ENCODE measurements at places on chromosomes 12 and 14.

- H3K27me3 ChIP-seq = no peaks in the 10 kb centered on the region
- no peak overlapping the region for H3K27ac ChIP-seq
- DNase-seq = no peak
- no peaks in the 10 kb centered on the region for H3K4me1 ChIP-seq
Measured at GRCh38 chr14:67473290-67474082, 15.0 kb downstream of the TMEM229B start.

DNA sequence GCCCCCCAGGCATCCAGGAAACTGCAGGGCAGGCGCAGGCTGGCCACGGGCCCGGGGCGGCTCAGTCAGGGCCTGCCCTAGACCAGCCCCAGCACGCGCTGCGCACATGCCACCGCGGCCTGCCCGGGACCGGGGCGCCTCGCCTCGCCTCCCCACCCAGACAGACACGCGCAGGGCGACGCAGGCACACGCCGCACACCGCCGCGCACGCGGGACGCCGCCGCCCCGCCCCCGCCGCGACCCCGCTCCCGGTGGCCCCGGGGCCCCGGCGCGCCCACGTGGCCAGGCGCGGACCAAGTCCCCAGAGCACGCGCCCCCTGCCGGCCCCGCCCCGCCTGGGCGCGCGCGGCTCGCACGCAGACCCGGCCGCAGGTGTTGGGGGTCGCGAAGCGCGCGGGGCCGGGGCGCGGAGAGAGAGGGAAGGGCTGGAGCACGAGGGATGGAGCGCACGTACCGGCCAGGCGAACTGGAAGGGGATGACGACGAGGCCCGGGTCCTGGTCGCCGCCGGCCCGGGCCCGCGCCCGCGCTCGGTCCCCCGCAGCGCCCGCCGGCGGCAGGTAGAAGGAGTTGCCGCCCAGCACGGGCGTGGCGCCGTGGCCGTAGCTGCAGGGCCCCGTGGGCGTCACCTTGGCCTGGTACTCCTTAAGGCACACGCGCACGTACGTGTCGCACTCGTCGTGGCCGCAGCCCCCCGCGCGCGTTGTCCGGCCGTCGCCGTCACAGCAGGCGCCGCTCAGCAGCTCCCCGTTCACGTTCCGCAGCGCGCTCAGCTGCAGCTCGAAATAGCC, 1.1 kb downstream of the JAG2 start:
- no peak overlapping the region for H3K27ac ChIP-seq
- DNase-seq = no peak
- no peak overlapping the region for H3K4me3 ChIP-seq
- H3K36me3 ChIP-seq = no peaks in the 10 kb centered on the region
- H3K27me3 ChIP-seq = peaks cover 17% of the 10 kb centered on the region
- peaks cover 4% of the 10 kb centered on the region for H3K4me1 ChIP-seq

GRCh38 chr14:101673873-101674272, 87.6 kb upstream of the PPP2R5C start:
- DNase-seq = no peak
- H3K4me3 ChIP-seq = no peak overlapping the region
- H3K27ac ChIP-seq = no peak overlapping the region
- no peaks in the 10 kb centered on the region for H3K36me3 ChIP-seq

GRCh38 chr14:105913861-105914260, 387.5 kb downstream of the TMEM121 start:
- no peaks in the 10 kb centered on the region for H3K27me3 ChIP-seq
- H3K36me3 ChIP-seq = no peaks in the 10 kb centered on the region
- no peak overlapping the region for H3K27ac ChIP-seq
- DNase-seq = no peak

- no peaks in the 10 kb centered on the region for H3K4me1 ChIP-seq
- peak; percentile 39 for DNase-seq
- no peaks in the 10 kb centered on the region for H3K36me3 ChIP-seq
Measured at GRCh38 chr14:67396381-67396970, 15.5 kb downstream of the PLEK2 start.

GRCh38 chr12:124324803-124325705, 30.2 kb downstream of the RFLNA start:
- H3K27me3 ChIP-seq = no peaks in the 10 kb centered on the region
- H3K4me3 ChIP-seq = no peak overlapping the region

- H3K36me3 ChIP-seq = no peaks in the 10 kb centered on the region
- no peaks in the 10 kb centered on the region for H3K27me3 ChIP-seq
- no peaks in the 10 kb centered on the region for H3K4me1 ChIP-seq
- no peak overlapping the region for H3K27ac ChIP-seq
- no peak for DNase-seq
- H3K4me3 ChIP-seq = no peak overlapping the region
Measured at GRCh38 chr12:122990561-122990960, 10.1 kb downstream of the ARL6IP4 start.

DNA sequence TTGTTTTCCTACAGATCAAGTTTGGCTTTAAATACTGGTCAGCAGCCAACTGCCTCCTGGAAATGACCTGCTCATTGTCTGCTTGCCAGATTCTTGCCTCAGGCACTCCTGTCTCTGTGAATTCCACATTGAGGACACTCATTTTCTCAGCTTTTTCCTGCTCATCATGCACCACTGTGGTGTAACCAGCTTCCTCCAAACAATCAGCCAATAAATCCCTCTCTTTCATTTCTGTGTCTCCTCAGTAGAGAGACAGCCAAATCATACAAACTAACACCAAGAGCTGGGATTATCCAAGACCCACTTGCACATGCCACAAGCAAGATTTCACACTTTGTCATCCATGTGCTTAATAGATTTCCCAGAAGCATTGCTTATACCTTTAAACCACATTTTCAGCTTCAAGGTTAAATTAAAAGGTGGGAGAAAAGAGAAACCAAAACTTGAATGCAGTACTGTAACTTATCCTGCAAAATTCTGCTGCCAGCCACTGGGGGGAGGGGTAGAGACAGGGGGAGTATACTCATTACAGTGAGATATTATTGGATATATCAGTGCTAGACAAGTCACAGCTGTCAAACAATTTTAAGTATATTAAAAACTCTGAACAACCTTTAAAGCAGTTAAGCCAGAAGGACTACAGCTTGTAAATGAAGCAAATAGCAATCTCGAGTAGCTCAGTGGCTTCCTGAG, 105.0 kb downstream of the PPP2R5E start:
- no peaks in the 10 kb centered on the region for H3K27me3 ChIP-seq
- H3K4me3 ChIP-seq = peak overlapping the region; percentile 5
- DNase-seq = peak; percentile 96
- no peaks in the 10 kb centered on the region for H3K36me3 ChIP-seq
- H3K27ac ChIP-seq = peak overlapping the region; percentile 13

- peak overlapping the region; percentile 33 for H3K27ac ChIP-seq
- peaks cover 44% of the 10 kb centered on the region for H3K4me1 ChIP-seq
- H3K36me3 ChIP-seq = no peaks in the 10 kb centered on the region
Measured at GRCh38 chr14:104688505-104689108, 811 bp upstream of the INF2 start.

DNA sequence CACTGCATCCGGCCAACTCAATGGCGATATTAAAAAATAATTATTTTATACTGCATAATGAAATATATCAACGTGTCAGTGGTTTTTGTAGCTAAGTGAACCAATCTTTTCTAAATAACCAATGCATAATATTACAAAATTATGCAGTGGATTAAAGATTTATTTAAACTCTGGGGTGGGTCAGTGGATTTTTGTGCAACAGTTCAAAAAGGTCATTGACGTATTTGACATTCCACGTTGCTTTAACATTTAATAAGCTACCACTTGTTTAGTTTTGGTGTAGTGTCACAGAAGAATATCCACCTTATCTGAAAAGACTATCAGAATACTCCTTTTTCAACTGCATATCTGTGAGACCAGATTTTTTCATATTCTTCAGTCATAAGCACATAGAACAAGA, 2.6 kb downstream of the ZC3H14 start:
- no peak overlapping the region for H3K27ac ChIP-seq
- H3K4me1 ChIP-seq = peaks cover 11% of the 10 kb centered on the region
- DNase-seq = no peak

DNA sequence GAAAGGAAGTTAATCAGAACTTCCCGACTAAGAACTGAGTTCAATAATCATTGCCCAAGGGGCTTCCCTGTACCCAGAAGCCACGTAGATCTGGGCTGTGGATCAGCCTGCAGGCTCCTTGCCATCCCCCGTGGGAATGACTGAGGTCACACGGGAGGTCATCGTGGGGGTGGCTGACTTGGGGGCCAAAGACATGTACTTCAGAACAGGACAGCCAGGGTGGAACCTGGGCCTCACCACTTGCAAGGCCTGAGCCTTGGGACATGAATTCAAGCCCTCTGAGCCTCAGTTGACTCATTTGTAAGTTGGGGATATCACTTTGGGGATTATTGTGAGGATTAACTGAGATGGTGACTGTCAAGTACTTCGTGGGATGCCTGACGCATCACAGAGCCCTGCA, 221.0 kb downstream of the SLC41A2 start:
- DNase-seq = no peak
- no peaks in the 10 kb centered on the region for H3K36me3 ChIP-seq
- H3K4me1 ChIP-seq = peaks cover 10% of the 10 kb centered on the region
- no peaks in the 10 kb centered on the region for H3K27me3 ChIP-seq
- no peak overlapping the region for H3K27ac ChIP-seq

GRCh38 chr14:50559990-50560930, at the start of gene ATL1:
TSS of gene ATL1 (plus strand) at chr14:50560145. CDS start at chr14:50560266, 121 bp downstream.
- peaks cover 3% of the 10 kb centered on the region for H3K27me3 ChIP-seq
- peak within 1 kb of the TSS; percentile 33 for H3K27ac ChIP-seq

DNA sequence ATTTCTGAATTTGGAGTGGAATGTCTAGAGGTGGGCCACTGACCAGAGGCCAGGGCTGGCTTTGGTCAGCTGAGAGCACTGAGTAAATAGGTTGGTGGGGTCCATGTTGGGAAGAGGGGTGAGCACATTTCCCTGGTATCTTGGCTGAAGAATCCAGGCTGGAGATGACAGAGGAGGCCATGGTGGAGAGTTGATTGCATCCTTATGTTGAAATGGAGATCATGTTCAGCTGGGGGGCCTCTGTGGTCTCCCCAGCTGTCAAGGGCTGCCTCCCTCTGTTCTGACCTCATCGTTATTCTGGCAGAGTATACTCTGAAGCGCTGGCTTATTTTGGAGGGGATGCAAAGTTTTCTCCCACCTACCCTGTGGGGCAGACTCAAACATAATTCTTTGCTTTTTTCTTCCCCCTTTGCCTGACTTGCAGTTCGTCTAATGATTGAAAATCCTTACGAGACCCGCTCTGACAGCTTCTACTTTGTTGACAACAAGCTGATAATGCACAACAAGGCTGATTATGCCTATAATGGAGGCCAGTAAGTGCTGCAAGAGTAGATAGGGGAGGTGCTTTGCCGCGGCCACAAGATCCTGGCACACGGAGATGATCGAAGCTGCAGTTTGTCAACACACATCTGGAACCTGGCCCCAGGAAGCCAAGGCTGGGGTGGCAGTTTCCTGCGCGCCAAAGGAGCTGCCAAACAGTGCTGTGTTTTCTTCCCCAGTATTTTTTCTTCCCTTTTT, 6.0 kb upstream of the ACADS start:
- peaks cover 62% of the 10 kb centered on the region for H3K36me3 ChIP-seq
- H3K4me3 ChIP-seq = no peak overlapping the region
- H3K27me3 ChIP-seq = no peaks in the 10 kb centered on the region
- DNase-seq = no peak

Measured in astrocyte (in vitro differentiated cells and primary cell).